Karpas-422 (cell line): ENCODE measurements at places on chromosomes 7 and 10.

GRCh38 chr10:56991591-56992069 is 630.6 kb upstream of the ZWINT start:
- DNase-seq: no peak

GRCh38 chr10:110959379-110960332 is 40.3 kb downstream of the SHOC2 start:
- DNase-seq: no peak

DNA sequence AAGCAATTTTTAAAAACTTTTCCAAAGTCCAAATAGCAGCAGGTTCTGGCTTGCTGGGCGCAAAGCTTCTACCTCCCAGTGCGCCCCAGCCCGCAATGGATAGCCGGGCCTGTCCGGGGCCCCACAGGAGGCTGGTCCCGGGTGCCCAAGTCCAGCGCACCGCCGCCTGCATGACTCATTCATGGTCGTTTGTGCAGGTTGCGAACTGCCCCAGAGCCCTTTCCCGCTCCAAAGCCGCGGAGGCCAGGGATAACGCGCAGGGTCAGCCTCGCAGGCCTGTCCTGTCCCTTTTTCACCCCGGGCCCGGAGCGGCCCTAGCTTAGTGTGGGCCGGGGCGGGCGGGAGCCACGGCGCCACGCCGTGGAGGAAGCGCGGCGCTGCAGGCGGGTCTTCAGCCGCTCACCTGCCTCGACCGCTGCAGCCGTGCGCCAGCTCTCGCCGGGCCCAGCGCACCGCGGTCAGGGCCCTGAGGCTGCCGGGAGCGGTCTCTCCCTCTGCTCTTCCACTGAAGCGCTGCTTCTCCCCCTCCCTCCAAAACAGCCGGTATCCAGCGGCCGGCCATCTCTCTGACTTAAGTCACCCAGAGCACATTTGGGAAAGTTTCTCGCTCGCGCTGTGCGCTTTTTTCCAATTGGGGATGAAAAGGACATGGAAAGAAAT is 1.7 kb upstream of the EGR2 start:
- DNase-seq: peak; percentile 89

DNA sequence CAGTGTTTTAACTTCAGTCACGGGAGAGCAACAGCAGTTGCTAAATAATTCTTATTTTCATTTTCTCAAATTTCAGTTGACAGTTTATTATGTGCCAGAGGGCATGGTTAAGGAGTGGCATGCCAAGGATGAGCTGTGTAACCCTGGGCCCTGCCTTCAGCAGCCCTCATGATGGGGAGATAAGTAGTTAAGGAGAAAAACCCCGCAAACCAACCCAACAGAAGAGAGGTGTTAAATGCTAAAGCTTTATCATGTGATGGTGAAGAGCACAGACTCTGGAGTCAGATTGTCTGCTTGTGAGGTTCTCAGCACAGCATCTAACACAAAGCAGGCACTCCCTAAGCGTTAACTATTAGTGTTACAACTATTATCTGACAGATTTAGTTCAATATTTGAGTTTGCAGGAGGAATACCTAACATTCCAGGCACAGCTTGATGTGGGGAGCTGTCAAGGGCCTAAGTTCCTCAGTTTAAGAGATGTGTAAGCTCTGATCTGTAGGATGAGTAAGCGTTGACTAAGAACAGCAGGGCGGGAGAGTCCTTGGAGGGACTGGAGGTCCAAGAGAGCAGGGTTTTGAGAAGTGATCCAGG is 29.6 kb downstream of the STAM start:
- no peak for DNase-seq

DNA sequence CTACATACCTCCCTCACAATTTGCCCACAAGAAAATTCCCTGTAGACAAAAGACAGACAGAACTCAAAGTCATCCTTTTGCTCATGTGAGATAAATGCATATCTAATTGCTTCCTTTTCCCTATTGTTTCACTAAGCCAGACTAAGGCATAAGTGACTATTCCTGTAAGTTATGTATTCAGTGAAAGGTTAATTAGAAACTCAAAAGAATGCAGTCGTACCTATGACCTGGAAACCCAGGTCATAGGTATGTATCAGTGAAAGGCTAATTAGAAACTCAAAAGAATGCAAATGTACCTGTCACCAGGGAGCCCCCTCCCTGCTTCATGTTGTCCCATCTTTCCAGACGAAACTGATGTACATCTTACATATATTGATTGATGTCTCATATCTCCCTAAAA is 10.3 kb upstream of the GARS1 start:
- DNase-seq: no peak

DNA sequence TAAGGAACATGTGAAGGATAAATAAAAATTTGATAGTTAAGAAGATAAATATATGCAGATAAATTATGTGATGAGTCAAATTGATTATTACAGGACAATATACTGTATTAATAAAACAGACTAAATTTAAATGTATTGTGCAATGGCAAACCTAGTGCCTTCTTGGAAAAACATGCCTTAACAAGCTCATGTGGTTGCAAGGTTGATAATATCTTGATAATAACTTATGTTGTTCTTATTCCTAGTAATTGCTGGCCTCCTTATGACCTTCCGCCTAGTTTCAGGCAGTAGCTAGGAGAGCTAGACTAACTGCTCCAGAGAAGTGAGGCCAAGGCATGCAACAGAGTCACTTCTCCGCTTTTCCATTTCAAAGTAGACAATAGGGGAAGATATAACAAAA is 7.6 kb upstream of the RAB11FIP2 start:
- DNase-seq: peak; percentile 21

DNA sequence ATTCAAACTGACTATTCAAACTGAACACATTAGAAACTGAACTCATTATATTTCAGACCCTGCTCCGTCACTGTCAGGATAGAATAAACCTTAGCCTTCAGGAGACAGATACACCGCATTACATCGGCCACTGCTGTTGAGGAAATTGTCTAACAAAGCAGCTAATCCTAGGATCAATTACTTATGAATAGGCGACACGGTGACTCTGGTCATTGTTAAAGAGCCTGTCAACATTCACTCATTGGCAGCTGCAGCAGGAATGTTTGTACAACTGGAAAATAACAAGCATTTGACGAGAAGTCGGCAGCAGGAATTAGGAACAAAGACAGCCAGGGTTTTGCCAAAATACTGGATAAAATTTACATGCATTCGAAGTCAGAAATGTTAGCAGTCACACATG is 112.0 kb upstream of the MKX start:
- no peak for DNase-seq

- DNase-seq: peak; percentile 36
These were observed 19.3 kb downstream of the VIPR2 start for GRCh38 chr7:159125104-159125954.

GRCh38 chr10:104351061-104351702 is 2.5 kb upstream of the CFAP58 start:
- DNase-seq: peak; percentile 36

GRCh38 chr7:2508327-2509215 is 11.0 kb upstream of the LFNG start:
- DNase-seq: no peak

DNA sequence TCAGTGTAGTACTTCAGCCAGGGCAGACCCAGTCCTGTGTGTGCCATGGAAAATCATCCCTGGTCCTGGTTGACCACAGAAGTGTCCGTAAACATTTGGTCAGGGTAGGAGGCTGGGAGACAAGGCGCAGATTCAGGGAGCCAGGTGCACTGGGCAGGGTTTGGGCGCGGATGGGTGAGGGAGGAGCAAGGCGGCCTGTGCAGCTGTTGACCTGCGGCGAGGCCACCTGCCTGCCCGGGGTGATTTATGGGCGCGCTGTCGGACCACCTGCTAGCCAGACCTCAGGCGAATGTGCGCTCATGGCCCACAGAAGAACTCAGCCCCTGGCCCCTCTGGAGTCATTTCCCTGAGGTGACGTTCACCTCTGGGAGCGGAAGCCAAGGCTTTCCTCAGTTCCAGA is 6.6 kb downstream of the SFRP5 start:
- DNase-seq: no peak

DNA sequence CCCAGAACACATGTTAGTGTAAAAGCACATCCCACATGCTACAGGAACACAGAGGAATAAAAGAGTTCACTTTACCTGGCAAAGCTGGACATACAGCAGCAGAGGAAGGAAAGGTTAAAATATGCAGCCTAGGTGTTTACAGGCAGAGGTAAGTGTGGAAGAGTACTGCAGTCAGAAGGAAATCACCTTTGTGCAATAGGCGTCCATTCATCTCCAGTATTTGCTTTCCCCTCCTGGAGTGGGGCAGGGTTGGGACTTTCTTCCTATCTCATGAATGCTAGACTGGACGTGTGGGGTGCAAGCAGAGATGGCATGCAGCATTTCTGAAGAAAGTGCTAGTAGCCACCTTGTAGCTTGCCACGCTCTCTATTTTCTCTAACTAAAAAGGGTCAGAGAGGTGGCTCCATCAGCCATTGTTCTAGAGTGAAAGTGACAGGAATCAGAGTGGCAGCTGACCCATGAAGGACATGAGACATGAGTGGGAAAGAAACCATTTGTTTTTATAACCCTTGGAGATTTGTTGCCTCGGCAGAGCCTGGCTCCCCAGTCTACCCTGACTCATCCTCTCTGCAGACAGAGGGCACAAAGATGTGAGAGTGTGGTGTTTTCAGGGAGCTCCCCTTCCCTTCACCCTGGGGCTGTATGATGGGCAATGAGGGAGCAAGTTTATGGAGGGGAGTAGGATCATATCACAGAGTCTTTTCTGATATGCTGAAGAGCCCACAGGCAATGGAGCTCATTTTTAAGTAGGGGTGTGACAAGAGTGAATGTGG is 101.2 kb upstream of the SEC61G start:
- no peak for DNase-seq

DNA sequence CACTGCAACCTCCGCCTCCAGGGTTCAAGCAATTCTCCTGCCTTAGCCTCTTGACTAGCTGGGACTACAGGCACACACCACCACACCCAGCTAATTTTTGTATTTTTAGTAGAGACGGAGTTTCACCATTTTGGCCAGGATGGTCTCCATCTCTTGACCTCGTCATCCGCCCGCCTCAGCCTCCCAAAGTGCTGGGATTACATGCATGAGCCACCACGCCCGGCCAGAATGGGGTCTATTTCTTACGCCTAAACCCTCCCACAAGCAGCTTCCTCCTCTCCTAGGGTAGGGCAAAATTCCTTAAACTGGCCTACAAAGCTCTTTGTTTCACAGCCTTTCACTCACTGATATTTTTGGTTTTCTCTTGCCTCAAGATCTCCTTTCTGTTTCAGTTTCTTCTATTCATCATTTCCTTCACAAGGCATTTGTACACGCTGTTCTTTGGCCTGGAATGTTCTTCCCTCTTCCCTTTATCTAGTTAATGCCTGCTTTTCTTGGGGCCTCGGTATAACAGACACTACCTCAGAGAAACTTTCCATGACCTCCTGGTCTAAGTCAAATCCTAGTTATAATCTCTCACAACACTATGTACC is 6.7 kb downstream of the CPEB3 start:
- no peak for DNase-seq

DNA sequence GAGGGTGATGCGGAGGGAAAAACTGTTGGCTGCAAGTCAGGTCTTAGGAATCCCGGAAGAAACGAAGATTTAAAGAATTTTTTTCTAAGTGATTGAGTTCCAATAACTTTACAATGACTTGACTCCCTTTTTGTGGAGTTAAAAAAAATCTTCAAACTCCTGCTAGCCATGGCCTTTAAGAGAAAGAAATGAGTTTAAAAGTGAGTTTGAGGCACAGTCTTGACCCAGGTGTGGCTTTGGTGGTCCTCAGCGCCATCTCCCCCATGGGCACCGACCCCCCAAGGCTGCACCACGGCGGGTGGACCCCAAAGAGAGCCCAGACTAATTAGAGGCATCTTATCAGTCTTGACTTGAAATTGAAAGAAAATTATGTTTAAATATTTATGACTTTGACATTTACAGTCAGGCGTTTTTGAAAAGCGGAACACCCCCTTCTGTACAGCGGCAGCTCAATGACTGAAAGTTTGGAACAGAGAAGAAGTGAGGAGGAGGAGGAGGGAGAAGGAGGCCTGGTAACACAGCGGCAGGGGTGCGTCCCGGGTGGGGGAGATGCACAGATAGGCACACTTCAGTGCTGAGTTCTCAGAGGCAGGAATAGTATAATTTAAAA is 349.6 kb downstream of the DNAJB6 start:
- DNase-seq: no peak

- no peak for DNase-seq
These were observed 75.0 kb upstream of the JCAD start for GRCh38 chr10:30134171-30134945.

- DNase-seq: no peak
These were observed 381.8 kb upstream of the FZD8 start for GRCh38 chr10:36023939-36024338.
